Articular chondrocyte of knee joint (primary cell): ENCODE measurements at places on chromosomes 5 and 9. TPM values are rescaled to one million over a fixed set of nuclear protein-coding genes. Genes with fewer than 3 reads are reported as not detected.

The PRRX2 gene
- 20.9 and 25.9 TPM in 2 replicates for total RNA-seq

The GRIN1 gene
- total RNA-seq, result under 0.01 TPM in 1 of 2 replicates, not detected in the other

The NR2F1 gene
- 0.76 and 1.2 TPM in 2 replicates for total RNA-seq

The GFI1B gene
- total RNA-seq, result 0.11 TPM in 1 of 2 replicates, not detected in the other

The CSF1R gene
- total RNA-seq, result not detected in 2 replicates

The SLC4A9 gene
- total RNA-seq, result not detected in 2 replicates

The TMCO6 gene
- 7.7 and 26.5 TPM in 2 replicates for total RNA-seq

The ACOT12 gene
- not detected in 2 replicates for total RNA-seq

The PCDHA1 gene
- under 0.01 and 0.11 TPM in 2 replicates for total RNA-seq

The SCGB3A1 gene
- total RNA-seq, result not detected in 2 replicates

The GPR151 gene
- not detected in 2 replicates for total RNA-seq

The MXD3 gene
- total RNA-seq, result 5.7 and 9.5 TPM in 2 replicates

The WHRN gene
- 2.8 and 4.2 TPM in 2 replicates for total RNA-seq

The HRCT1 gene
- total RNA-seq, result 4.7 and 5.9 TPM in 2 replicates

The FGFR4 gene
- 0.11 and 0.26 TPM in 2 replicates for total RNA-seq

The AQP3 gene
- 2.1 and 2.4 TPM in 2 replicates for total RNA-seq

The ARID3C gene
- total RNA-seq, result 0.26 TPM in 1 of 2 replicates, not detected in the other

The LHX2 gene
- 0.39 and 1.2 TPM in 2 replicates for total RNA-seq

The ZNF474 gene
- 0.22 and 0.26 TPM in 2 replicates for total RNA-seq

The SOX30 gene
- under 0.01 TPM in 1 of 2 replicates, not detected in the other for total RNA-seq

The MTRR gene
- total RNA-seq, result 44.8 and 48.0 TPM in 2 replicates

The PCDHGA12 gene
- total RNA-seq, result 25.1 and 30.2 TPM in 2 replicates

The IFNA2 gene
- total RNA-seq, result 0.11 TPM in 1 of 2 replicates, not detected in the other

The RBM27 gene
- 34.4 and 39.8 TPM in 2 replicates for total RNA-seq

The SPATA31D4 gene
- not detected in 2 replicates for total RNA-seq

The NPR3 gene
- 82.1 and 154 TPM in 2 replicates for total RNA-seq

The MOB3B gene
- total RNA-seq, result 0.13 and 0.22 TPM in 2 replicates

The KIF4B gene
- total RNA-seq, result not detected in 2 replicates

The SHOC1 gene
- total RNA-seq, result 0.11 and 0.13 TPM in 2 replicates

The SELENOP gene
- total RNA-seq, result 229 and 351 TPM in 2 replicates

The CACFD1 gene
- 6.6 and 7.3 TPM in 2 replicates for total RNA-seq

The GLDC gene
- 0.13 and 0.22 TPM in 2 replicates for total RNA-seq

The RRAGA gene
- total RNA-seq, result 90.7 and 105 TPM in 2 replicates

The WDR38 gene
- not detected in 2 replicates for total RNA-seq

The IL9 gene
- total RNA-seq, result not detected in 2 replicates

The ERGIC1 gene
- 139 and 145 TPM in 2 replicates for total RNA-seq

The GPX8 gene
- total RNA-seq, result 201 and 265 TPM in 2 replicates

The PCDH1 gene
- 0.52 and 1.1 TPM in 2 replicates for total RNA-seq

The ADAMTS19 gene
- under 0.01 TPM in 1 of 2 replicates, not detected in the other for total RNA-seq

The MARCOL gene
- not detected in 2 replicates for total RNA-seq

The PPP3R2 gene
- total RNA-seq, result not detected in 2 replicates

The GABRA6 gene
- total RNA-seq, result not detected in 2 replicates
